Activated T-cell treated with anti-CD3 and anti-CD28 coated beads, Interleukin-2, amount 50 U/mL, for 48 hours (primary cell): ENCODE measurements at places on chromosomes 13 and 19.

- DNase-seq: no peak
These were observed 68.6 kb downstream of the STK24 start for GRCh38 chr13:98508280-98508679.

- no peak for DNase-seq
These were observed 27.4 kb upstream of the AKT2 start for GRCh38 chr19:40312533-40312932.

DNA sequence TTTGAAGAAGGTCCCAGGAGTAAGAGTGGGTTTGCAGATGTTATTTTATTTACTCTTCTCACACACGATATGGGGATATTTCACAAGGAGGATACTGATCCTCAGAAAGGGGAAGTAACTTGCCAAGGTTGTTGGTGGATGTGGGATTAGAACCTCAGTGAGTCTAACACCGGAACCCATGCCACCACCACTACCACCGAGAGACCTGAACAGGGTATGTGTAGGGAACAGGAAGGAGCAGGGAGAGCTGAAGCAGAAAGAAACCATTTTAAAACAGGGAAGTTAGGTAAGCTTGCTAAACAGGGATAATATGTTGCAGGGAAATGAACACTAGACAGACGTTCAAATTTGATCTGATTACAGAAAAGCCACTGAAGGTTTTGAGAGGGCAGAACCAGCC lies 11.6 kb upstream of the CEACAM3 start:
- DNase-seq: no peak

GRCh38 chr13:40666933-40667621 lies 636 bp upstream of the FOXO1 start:
- peak; percentile 56 for DNase-seq

DNA sequence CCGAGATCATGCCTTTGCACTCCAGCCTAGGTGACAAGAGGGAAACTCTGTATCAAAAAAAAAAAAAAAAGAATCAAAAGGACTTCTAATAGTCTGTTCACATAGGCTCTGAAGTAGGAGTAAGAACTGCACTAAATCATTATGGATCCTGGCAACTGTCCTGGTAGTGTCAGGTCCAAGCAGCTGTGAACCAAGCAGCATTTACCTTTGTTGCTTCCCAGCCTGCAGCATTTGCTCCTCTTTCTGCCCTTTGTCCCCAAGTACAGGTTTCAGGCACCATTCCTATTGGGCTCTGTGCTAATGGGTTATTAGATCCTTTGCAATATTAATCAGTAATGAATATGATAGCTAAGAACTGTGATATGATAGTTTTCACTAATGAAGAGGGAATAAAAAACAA lies 77.4 kb upstream of the NBEA start:
- no peak for DNase-seq

GRCh38 chr19:30378701-30379100 lies 6.5 kb downstream of the ZNF536 start:
- no peak for DNase-seq

GRCh38 chr13:113129480-113129879 lies 6.9 kb downstream of the F10 start:
- DNase-seq: no peak
